Activated CD4-positive, alpha-beta T cell treated with anti-CD3 and anti-CD28 coated beads, Interleukin-2, amount 10 ng/mL, durations not matched to agents 24 days and 14 days (primary cell): ENCODE measurements at places on chromosomes 6 and 20. TPM values are rescaled to one million over a fixed set of nuclear protein-coding genes. Genes with fewer than 3 reads are reported as not detected.

Gene SMLR1
- total RNA-seq, result not detected in 2 replicates

Gene NKAIN2
- total RNA-seq, result not detected in 2 replicates

Gene DSTN
- 58.6 and 65.6 TPM in 2 replicates for total RNA-seq

Gene SYCP2L
- total RNA-seq, result not detected in 2 replicates

GRCh38 chr20:53262365-53262764, 290.2 kb downstream of the TSHZ2 start:
- DNase-seq, result no peak
